Lung (tissue), 17 donors: ENCODE measurements at places on chromosomes 1 and 21. TPM values are rescaled to one million over a fixed set of nuclear protein-coding genes. Genes with fewer than 3 reads are reported as not detected.
A peak's percentile ranks its signal among the peaks of the same experiment; 100 is the strongest.

The HHIPL2 gene
- 0.98 TPM for total RNA-seq

The FALEC gene
- not detected for total RNA-seq

The C1orf185 gene
- not detected for total RNA-seq

The MT1HL1 gene
- total RNA-seq, result not detected

The TRIM17 gene
- total RNA-seq, result 3.3 TPM

The CCDC181 gene
- total RNA-seq, result 5.7 TPM

The PGBD2 gene
- total RNA-seq, result 5.8 TPM

The IBA57 gene
- total RNA-seq, result 8.4 TPM

The MIXL1 gene
- total RNA-seq, result not detected

The MPC2 gene
- total RNA-seq, result 56.4 TPM

The S100A7A gene
- not detected for total RNA-seq

- DNase-seq, result no peak
Observed at GRCh38 chr1:187985145-187985896, 1156.6 kb downstream of the PLA2G4A start.

- DNase-seq, result no peak
Observed at GRCh38 chr1:172650474-172651193, 8.3 kb upstream of the FASLG start.

- DNase-seq, result no peak
Observed at GRCh38 chr1:43585557-43585956, 54.9 kb downstream of the PTPRF start.

DNA sequence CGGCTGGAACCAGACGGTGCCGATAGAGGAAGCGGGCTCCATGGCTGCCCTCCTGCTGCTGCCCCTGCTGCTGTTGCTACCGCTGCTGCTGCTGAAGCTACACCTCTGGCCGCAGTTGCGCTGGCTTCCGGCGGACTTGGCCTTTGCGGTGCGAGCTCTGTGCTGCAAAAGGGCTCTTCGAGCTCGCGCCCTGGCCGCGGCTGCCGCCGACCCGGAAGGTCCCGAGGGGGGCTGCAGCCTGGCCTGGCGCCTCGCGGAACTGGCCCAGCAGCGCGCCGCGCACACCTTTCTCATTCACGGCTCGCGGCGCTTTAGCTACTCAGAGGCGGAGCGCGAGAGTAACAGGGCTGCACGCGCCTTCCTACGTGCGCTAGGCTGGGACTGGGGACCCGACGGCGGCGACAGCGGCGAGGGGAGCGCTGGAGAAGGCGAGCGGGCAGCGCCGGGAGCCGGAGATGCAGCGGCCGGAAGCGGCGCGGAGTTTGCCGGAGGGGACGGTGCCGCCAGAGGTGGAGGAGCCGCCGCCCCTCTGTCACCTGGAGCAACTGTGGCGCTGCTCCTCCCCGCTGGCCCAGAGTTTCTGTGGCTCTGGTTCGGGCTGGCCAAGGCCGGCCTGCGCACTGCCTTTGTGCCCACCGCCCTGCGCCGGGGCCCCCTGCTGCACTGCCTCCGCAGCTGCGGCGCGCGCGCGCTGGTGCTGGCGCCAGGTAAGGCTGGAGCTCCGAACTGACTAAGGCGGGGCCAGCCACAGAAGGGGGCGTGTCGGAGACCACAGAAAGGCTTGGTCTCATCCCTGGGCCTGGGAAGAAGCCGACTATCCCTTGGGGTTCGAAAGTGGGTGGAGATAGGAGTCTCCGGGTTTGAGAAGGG is 486 bp downstream of the SLC27A3 start:
- peak; percentile 74 for DNase-seq

- peak; percentile 92 for DNase-seq
Observed at GRCh38 chr1:14366091-14367018, 232.1 kb upstream of the KAZN start.

DNA sequence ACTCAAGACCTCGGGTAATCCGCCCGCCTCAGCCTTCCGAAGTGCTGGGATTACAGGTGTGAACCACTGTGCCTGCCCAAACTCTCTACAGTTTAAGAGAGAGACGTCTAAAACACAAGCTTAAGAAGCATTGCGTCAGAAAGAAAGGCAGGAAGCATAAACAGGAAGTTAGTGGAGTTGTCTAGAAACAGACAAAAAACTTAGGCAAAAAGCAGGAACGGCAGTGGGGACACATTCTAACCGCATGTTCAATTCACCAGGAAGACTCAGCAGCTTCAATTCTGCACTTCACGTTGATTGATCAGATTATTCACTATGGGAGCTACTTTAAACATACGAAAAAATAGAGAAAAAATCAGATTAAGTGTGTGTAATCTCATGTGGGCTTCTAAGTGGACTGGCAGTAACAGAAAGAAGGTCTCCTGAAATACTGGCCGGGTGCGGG is 7.4 kb downstream of the CFAP74 start:
- DNase-seq, result peak; percentile 49

DNA sequence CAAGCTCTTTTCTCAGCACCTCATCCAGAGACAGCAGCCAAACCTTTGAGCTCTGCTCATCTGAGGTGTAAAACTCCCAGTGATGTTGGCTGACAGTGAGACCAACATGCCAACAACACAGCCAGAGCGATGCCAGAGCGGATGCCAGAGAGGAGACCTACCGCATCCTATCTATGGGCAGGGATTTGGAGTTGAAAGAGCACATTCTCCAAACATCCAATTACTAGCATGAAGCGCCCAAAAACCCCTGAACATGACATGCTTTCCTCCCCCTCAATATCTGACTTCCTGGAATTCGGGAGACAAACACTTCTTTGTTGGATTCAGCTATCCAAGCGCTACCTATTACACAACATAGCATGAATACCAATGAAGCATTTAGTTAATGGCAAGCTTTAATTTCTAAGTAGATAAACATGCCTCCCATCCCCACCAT is 23.1 kb upstream of the PAXBP1 start:
- no peak for DNase-seq

DNA sequence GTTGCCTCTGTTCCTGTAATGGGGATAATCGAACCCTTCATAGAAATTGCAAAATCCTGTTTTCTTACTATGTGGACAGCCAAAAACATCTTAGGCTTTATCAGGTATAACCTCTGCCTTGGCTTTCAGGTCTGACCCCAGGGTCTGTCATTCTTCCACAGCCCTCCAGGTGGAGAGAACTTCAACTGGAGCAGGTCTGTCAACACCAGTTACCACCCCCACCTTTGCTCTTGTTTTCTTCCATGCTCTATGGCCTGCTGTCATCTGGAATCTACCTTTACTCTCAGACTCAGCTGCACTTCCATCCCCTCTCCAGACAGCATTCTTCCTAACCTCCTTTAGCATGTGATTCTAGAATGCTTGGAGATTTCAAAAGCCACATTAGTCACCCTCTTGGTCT is 10.4 kb upstream of the GJA9 start:
- DNase-seq, result no peak

GRCh38 chr1:163361123-163361934 is 39.6 kb downstream of the NUF2 start:
- DNase-seq, result peak; percentile 15

- no peak for DNase-seq
Observed at GRCh38 chr1:84598418-84598817, 24.2 kb upstream of the CTBS start.

- DNase-seq, result no peak
Observed at GRCh38 chr1:167667536-167667935, 37.5 kb downstream of the RCSD1 start.

DNA sequence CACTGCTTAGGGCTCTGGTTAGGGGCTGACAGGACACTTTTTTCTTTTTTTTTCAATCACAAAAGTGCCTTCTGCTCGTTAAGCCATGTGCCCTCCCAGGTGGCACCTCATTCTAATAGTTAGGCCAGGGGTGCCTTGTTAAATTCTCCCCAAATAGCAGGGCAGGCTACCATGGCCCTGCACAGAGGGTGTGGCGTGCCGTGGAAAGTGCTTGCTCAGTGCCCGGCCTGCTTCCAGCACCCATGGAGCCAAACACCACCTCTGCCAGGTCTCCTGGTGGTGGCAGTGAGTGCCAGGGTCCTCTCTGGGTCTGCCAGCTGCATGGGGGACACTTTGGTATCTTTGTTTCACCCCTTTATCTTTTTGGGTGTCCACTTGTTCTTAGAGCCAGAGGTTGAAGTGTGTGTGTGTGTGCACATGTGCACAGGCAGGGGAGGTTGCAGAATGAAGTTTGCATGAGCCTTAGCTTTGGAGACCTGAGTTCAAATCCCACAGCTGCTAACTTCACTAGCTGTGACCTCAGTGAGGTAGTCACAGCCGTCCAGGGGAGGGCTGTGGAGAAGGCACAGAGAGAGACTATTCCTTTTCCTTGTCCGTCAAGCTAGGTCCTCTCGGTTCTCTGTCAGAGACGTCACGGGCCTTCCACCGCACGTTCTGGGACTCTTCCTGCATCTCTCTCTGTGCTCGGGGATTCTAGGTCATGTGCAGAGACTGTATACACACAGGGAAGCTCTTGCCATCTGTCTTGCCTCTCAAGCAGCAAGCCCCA is 39.9 kb upstream of the CSF3R start:
- DNase-seq, result no peak

- no peak for DNase-seq
Observed at GRCh38 chr1:79363430-79363829, 356.9 kb upstream of the ADGRL4 start.

DNA sequence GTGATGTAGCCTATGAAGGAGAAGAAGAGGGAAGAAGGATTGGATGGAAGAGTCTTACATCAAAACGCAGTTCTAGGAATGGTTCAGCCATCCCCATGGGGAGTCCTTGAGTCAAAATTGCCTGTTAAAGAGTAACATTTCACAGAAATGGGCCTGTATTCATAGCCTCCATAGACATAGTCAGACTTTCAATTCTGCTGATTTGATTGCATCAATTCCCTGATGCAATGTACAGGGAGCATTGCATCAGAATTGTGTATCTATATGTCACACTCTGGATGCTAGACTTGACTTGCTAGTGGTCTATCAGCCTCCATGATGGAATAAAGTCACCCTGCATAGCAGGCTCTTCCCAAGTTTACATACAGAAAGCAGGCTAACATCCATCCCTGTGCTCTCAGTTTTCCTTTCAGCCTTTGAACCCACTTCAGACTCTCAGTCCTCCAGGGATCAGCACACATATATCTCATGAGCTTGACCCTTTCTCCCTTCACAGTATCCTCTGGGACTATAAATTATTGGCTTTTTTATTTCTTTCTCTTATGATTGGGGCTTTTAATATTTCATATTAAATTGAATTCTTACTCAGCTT is 1111.7 kb upstream of the B3GALT2 start:
- no peak for DNase-seq
